ENCODE measurements at places on chromosomes 13 and 19.

DNA sequence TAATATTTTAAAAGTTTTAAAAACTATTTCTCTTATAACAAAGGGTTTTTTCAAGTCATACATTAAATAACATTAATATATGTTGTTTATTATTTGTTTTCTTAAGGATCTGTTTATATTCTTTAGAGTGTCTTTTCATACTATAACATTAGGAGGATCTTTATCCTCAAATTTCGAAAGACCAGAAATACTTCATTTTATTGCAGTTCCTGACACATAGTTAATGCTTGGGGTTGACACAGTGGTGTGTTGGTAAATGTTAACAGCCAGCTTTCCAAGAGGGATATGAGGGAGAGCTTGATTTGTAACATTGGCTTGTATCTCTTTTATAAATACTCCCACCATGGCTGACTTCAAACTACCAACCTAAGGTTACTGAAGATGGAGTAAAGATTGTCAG lies 126.6 kb upstream of the KLF5 start:
- no peak for DNase-seq

GRCh38 chr13:108020027-108020426 lies 195.3 kb downstream of the LIG4 start:
- no peak for DNase-seq

DNA sequence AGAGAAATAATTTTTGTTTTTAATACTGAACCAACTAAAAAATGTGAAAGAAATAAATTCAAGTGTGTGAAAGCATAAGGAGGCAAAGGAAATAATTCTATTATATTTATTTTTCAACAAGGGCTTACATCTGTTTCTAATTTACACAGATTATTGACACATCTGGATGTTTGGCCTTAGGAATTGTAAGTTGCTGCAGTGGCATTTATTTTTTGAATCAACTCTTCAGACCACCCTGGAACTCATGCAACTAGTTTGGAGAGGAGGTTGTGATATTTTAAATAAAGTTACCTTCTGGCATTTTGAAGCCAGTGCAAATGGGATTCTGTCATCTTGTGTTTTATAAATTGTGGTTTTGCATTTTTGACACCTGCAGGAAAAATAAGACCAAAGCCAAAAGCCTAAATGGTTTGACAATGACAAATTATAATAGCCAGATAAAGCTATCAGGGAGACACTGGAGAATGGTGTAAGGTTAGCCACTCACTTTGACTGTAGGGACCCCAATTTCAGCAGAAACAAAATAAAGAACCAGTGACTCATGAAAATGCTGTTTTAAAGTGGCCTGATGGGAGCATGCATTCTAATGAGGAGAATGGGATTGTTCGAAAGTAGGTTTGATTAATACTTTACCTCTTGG lies 192.9 kb downstream of the KLF5 start:
- peak; percentile 36 for DNase-seq

DNA sequence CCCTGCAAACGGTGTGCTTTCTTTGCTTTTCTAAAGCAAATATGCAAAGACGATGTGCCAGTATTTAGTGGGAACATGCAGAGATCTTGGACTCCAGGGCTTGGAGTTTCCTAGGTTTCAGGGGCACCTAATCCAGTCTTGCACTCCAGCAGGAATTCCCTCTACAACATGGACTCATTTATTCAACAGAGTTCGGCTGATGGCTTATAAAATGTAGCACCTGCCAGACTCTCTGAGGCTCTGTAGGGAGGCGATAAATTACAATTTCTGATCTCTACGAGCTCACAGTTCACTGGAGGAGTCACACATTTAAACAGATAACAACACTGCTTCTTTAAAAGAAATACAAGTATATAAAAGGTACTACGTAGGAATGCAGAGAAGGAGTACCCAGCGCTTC lies 143.7 kb downstream of the FGF9 start:
- no peak for DNase-seq

DNA sequence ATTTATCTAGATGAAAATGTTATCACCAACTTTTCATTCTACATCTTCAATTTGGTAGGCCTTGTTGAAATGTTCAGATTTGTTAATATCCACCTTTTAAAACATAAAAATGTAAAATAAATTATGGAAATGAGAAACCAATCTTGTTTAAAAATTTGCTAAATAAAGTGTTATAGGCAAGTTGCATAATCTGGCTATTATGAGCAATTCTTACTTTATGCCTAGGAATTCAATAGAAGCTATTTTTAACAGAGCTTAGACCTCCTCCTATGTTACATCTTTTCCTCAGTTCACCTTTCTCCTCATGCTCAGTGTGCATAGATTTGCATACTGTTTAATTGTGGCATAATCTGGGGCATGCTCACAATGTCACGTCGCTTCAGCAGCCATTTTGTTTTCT lies 87.9 kb upstream of the POSTN start:
- DNase-seq = no peak
